ENCODE measurements at places on chromosomes 1 and 21.

- no peak for DNase-seq
Measured at GRCh38 chr1:96009831-96010434, 711.7 kb upstream of the PTBP2 start.

GRCh38 chr1:200786788-200787187 lies 48.1 kb downstream of the CAMSAP2 start:
- no peak for DNase-seq

DNA sequence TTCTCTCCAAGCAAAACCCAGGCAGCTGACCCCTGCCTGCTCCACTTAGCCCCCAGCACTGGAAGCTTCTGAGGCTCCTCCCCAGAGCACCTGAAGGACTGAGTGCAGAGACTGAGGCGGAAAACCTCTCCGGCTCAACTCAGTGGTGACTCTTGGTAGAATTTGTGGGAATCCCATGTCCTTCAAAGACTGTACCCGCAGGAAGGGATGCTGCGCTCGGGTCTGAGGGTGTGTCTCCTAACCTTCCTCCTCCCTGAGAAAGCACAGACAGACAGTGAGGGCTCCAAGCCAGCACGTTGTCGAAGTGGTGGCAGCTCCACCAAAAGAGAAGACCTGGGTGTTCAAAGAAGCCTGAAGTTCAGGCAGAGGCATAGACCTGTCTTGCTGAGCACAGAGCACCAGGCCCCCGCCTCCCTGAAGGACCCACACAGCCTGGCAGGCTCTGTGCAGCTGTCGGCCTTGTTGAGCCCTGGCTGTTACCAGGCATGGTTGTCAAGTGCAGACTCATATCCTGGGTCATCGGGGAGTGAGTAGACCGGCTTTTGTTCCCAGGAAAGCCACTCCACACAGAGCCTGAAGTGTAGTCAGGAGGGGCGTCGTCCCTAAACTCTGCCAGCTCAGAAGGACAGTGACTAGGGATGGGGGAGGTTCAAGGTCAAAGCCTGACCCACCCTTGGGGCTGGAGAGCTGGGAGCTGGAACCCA lies 36.7 kb downstream of the CSMD2 start:
- DNase-seq = no peak

DNA sequence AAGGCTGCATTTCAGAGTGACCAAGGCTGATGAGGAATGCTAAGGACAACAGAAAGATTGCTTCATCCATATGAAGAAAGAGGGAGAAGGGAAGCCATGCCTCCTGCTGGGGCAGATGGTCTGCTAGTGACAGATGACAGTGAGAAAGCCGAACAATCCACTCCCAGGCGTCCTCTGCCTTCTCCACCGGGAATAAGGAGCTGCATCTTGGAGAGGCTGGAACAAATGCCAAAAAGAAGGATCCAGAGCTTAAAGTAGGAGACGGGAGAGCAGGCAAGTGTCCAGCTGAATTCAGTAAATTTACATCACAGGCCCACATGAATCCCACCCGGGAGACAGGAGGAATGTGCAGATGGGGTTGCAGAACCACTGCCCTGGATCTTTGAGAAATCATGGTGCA lies 33.4 kb downstream of the DDX20 start:
- no peak for DNase-seq

- no peak for DNase-seq
Measured at GRCh38 chr21:42144679-42145568, 73.8 kb downstream of the UMODL1 start.

GRCh38 chr1:109793486-109794318 lies 30.0 kb upstream of the EPS8L3 start:
- no peak for DNase-seq

- DNase-seq = no peak
Measured at GRCh38 chr1:72018562-72018961, 263.8 kb downstream of the NEGR1 start.

DNA sequence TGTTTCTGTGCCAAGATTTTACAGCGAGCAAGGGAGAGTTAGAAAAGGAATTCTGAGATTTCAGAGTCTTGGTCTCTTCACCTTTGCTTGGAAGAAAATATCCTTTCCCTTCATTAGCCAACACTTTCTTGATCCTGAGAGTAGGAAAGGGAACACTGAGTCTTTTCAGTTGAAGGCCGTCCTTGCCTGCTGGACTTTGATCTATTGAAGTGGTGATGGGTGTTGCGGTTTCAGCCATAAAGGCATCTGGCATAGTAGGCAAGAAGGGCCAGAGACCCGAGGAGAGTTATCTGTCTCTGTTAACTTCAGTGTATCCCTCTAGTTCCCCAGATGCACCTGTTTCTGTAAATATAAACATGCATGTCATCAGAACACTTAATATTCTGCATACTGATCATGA lies 9.7 kb downstream of the SELE start:
- DNase-seq = no peak

DNA sequence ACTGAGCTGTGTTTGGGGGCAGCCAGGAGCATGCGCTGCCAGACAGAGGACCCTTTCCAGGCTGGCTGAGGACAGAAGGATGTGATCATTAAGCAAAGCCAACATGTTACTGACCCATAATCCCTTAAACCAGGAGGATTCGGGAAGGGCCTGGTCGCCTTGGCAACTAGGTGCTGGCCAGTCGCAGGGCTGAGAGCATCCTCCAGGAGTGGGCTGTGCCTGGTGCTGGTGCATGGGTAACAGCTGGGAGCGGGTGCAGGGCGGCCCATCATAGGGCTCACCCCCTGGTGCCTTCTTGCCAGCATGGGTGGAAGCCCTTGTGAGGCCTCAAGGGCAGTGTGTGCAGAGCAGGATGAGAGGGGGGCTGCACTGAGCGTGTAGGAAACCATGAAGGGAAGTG lies 17.2 kb downstream of the CDK18 start:
- DNase-seq = no peak

- no peak for DNase-seq
Measured at GRCh38 chr1:15246960-15247614, at the start of gene FHAD1. Gene FHAD1 (plus strand): TSS chr1:15247223. CDS start chr1:15251785, 4,562 bp downstream.

DNA sequence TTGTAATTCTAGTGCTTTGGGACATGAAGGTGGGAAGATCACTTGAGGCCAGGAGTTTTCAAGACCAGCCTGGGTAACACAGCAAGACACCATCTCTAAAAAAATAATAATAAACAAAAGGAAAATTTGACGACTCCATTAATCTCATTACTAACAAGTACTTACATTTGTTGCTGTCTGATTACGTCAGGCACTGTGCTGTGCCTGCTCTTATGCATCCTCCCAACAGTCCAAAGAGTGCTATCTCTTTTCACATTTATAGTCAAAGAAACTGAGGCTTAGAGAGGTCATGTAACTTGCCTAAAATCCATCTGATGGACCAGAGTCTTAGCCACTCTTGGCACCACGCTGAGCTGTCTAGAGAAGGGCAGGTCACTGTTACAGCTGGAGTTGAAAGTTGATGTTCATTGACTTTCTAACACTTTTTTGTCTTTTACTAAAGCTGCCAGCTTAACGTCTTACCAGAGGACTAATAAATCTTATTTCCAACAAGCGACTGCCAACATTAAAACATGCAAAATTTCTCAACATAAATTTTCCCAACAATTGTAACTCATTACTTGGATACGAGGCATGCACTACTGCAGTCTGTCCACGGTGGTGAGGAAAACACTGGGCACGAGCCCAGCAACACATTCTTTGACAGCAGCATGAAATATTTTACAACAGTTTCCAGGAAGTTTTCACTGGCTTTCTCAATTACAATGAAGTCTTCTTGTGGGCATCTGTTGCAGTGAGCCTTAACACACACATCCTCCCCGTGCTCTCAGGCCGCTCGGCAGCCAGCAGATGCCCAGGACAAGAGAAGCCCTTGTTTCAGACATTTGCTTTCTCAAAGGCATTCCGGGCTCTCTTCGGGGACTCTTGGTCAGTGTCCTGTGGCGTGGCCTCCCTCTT lies 262.9 kb upstream of the PROX1 start:
- no peak for DNase-seq

GRCh38 chr1:209421186-209421585 lies 162.3 kb upstream of the CAMK1G start:
- DNase-seq = no peak

DNA sequence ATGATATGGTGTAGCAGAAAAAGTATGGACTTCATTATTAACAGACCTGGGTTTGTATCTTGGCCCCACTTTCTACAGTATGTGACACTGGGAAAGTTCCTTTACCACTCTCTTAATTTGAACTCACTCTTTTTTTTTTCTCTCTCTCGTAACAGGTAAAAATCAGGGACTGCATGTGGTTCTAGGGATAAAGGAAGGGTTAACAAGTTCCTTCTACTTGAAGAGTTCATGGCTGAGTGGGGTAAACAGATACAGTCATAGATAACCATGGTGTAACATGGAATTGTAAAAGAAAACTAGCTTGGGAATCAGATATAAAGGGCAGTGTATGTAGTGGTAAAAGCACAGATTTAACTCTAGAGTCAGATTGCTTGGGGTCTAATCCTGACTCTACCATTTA lies 21.2 kb downstream of the ZYG11B start:
- DNase-seq = no peak

GRCh38 chr1:38000233-38000528 lies 5.1 kb downstream of the FHL3 start:
- no peak for DNase-seq

DNA sequence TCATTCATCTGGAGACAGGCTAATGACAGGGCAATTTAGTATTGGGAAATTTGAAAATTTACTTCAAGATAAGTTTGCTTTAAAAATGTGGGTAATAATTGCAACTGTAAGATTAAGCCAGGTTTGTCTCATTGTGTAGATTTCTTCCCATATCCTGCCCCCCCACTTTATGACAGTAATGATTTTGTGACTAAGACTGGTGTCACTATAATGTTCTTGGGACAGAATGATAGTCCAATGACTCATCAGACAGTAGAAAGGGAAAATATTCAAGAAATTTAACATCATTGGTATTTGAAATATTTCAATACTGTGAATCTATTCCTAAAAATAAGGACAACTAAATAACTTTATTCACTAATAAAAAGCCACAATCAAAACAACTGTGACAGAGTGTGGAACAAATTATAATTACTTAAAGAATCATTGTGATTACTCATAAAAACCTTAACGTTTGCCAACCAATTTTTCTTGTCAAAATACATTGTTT lies 36.7 kb downstream of the FH start:
- DNase-seq = no peak

GRCh38 chr1:30727824-30728223 lies 4.4 kb upstream of the MATN1 start:
- DNase-seq = no peak

- no peak for DNase-seq
Measured at GRCh38 chr21:33783187-33783979, 132.2 kb downstream of the ATP5PO start.

DNA sequence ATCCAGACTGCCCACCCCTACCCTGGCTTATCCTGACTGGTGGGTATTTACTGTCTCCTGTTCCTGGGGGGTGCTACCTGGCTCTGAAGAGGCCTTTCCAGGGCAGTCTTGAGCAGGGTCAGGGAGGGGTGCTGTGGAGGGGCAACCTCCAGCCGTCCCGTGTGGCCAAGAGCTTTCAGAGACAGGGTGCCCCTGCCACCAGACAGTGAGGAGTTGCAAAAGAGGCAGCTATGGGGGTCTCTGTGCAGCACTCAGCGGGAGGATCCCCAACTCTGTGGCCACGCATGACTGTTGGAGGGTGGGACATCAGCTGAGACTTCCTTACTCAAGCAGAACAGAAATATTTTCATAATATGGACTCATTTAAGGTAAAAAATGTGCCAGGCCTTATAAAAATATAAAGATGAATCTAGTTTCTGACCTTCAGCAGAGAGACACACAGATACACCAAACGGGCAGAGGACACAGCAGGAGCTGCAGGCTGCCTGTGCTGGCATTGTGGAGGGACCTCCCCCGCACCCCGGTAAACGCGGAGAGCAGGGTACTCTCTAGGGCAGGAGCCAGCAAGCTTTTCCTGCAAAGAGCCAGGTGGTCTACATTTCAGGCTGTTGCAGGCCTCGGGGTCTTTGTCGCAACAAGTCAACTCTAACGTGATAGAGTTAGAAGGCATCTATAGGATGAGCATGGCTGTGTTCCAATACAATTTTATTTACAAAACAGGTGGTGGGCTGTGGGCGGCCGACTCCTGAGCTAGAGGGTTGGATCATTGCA lies 252.6 kb downstream of the RHOU start:
- DNase-seq = no peak

GRCh38 chr1:208557046-208557722 lies 313.0 kb upstream of the PLXNA2 start:
- no peak for DNase-seq

DNA sequence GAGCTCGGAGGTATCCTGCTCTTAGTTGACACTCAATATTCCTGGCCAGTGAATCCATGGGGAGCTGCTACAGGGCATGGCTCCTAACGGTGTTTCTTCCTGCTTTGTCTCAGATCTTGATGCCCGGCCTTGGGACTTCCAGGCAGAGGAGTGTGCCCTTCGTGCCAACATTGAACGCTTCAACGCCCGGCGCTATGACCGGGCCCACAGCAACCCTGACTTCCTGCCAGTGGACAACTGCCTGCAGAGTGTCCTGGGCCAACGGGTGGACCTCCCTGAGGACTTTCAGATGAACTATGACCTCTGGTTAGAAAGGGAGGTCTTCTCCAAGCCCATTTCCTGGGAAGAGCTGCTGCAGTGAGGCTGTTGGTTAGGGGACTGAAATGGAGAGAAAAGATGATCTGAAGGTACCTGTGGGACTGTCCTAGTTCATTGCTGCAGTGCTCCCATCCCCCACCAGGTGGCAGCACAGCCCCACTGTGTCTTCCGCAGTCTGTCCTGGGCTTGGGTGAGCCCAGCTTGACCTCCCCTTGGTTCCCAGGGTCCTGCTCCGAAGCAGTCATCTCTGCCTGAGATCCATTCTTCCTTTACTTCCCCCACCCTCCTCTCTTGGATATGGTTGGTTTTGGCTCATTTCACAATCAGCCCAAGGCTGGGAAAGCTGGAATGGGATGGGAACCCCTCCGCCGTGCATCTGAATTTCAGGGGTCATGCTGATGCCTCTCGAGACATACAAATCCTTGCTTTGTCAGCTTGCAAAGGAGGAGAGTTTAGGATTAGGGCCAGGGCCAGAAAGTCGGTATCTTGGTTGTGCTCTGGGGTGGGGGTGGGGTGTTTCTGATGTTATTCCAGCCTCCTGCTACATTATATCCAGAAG lies 16.7 kb downstream of the ALX3 start:
- no peak for DNase-seq
